ENCODE measurements at places on chromosomes 6 and 20. TPM values are rescaled to one million over a fixed set of nuclear protein-coding genes. Genes with fewer than 3 reads are reported as not detected.

DNA sequence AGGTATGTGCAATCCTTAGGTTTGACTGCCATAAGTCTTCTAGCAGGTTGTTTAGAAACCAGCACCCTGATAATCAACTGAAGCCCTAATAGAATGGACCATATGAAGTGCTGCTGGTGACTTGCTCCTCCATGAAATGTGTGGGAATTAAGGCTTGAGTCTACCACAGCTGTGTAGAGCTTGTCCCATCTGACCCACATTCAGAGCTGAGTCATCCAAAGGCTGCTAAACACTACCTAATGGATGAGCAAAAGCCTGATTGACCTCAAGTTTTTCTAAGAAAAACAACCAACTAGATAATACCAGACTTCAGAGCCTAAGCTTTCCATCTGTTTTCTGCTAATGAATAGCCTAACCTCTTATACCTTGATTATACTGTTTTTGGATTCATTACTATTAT, 120.3 kb upstream of the MOCS1 start:
- DNase-seq = no peak

DNA sequence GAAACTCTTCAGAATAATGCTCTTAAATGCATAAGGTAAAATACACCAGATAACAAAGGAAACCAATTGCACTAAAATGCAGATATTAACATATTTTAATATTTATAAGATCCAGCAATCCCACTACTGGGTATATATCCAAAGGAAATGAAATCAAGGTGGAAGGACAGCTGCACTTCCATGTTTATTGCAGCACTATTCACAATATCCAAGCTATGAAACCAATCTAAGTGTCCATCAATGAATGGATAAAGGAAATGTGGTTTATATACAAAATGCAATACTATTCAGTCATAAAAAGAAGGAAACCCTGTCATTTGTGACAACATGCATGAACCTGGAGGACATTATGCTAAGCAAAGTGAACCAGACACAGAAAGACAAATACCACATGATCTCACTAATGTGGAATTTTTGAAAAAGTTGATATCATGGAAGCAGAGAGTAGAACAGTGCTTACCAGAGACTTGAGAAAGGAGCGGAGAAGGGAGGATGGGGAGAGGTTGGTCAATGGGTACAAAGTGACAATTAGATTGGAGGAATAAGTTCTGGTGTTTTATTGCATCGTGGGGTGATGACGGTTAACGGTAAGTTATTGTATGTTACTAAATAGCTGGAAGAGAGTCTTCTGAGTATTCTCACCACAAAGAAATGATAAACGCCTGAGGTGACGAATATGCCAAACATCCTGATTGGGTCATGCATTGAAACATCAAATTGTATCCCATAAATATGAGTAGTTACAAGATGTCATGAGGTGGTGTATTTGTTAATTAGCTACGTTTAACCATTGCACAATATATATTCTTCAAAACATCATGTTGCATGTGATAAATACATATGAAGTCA, 37.9 kb upstream of the RNF24 start:
- DNase-seq = no peak

GRCh38 chr6:6599468-6599873, 11.0 kb downstream of the LY86 start:
- no peak for DNase-seq

GRCh38 chr6:107083047-107083768, 32.1 kb downstream of the BEND3 start:
- no peak for DNase-seq

Gene MUCL3
- not detected for polyA plus RNA-seq

Gene LATS1
- 6.3 TPM for polyA plus RNA-seq

GRCh38 chr20:42634156-42634555, 555.5 kb downstream of the PTPRT start:
- DNase-seq = no peak

GRCh38 chr20:17832236-17832915, 132.6 kb downstream of the BANF2 start:
- no peak for DNase-seq

GRCh38 chr6:23446469-23446967, 679.5 kb upstream of the NRSN1 start:
- DNase-seq = no peak

GRCh38 chr6:41176189-41176588, 13.3 kb upstream of the TREM2 start:
- no peak for DNase-seq

Gene LPA
- not detected for polyA plus RNA-seq

- no peak for DNase-seq
These were observed 80.1 kb upstream of the PTPRK start for GRCh38 chr6:128600397-128600951.

Gene C20orf204
- not detected for polyA plus RNA-seq

DNA sequence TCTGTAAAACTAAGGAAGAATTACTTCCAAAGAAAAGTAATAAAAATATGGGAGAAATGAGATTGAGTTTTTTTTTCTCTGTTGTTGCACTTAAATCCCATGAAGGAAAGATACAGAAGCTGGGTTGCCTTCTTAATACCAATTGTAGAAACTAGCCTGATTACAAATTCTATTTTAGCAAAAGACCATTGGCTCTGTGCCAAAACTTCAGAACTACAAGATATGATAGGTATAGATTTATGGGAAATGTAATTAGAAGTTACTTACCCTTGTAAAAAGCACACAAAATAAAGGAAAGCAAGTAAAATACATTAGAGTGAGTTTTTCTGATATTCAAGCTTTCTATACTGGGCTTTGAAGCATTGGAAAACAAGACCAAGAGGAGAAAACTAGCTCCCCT, 73.5 kb upstream of the SCGN start:
- DNase-seq = no peak

GRCh38 chr6:166308033-166308768, at the start of gene PRR18:
Gene PRR18, minus strand, starts transcription at chr6:166308392. Its CDS starts 250 bp downstream, at chr6:166308142.
- DNase-seq = no peak

Gene TAAR8
- not detected for polyA plus RNA-seq

DNA sequence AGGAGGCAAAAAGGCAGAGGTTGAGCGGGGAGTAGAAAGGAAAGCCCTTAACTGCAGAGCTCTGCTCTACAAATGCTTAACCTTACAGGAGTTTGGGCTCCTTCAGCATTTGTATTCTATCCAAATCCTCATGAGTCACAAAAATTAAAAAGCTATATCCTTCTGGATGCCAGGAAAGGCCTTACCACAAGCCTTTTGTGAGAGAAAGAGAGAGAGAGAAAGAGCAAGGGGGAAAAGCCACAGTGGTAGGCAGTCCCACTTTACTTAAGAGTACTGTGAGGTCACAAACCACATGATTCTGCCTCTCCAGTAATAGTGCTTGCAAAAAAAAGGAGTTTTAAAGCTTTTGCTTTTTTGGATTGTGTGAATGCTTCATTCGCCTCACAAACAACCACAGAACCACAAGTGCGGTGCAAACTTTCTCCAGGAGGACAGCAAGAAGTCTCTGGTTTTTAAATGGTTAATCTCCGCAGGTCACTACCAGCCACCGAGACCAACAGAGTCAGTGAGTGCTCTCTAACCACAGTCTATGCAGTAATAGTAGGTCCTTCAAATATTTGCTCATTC, at the start of gene RUNX2:
Gene RUNX2 (plus strand): TSS at position 375 of the 567 bp plus-strand sequence. CDS start 397 bp downstream, outside the sequence.
- DNase-seq = no peak

DNA sequence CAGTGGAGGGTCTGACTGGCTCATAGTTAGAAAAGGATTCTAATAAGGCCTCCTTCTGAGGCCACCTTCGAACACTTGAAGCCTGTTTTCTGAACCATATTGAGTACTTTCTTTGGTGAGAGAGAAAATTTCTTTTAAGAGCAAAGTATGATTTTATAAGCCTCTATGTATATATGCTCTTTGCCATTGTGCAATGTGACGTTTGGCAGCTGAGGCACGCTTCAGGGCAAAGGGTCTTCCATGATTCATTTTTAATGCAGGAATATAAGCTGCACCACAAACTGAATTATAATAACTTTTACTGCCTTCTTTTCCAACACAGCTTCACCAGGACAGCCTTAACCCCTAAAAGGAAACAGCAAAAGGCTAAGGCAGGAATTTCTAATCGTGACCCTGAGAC, 154.4 kb downstream of the TTLL2 start:
- no peak for DNase-seq

Gene MPC1
- polyA plus RNA-seq = 85.6 TPM

Gene ARMC12
- not detected for polyA plus RNA-seq

GRCh38 chr6:130994319-130995097, 68.5 kb downstream of the EPB41L2 start:
- DNase-seq = no peak

DNA sequence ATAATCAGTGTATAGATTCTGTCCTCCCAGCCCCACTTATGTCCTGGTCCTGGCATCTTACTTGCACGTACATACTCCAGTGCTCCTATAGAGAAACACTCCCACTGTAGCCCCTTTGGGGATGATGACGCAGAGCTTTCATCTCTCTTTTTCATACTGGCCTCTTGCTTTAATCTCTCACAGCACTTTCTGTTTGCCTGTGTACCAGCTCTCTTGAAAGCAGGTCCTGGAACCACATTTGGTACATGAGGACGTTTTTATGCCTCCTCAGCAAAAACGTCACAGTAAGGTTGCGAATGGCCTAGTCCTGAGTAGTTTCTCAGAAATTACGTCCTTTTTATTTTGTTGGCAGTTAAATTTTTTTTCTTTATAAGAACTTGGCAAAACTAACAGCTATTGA, 10.8 kb downstream of the L3MBTL3 start:
- DNase-seq = no peak

- DNase-seq = no peak
These were observed 11.3 kb downstream of the TFAP2A start for GRCh38 chr6:10403385-10404106.

Gene ARFGEF2
- polyA plus RNA-seq = 11.9 TPM

GRCh38 chr20:828987-829386, 4.5 kb upstream of the FAM110A start:
- DNase-seq = no peak

GRCh38 chr6:108565091-108565766, 4.5 kb downstream of the FOXO3 start:
- no peak for DNase-seq

GRCh38 chr6:41045664-41046063, 3.4 kb downstream of the TSPO2 start:
- no peak for DNase-seq

GRCh38 chr6:10205892-10206291, 209.0 kb downstream of the TFAP2A start:
- no peak for DNase-seq

DNA sequence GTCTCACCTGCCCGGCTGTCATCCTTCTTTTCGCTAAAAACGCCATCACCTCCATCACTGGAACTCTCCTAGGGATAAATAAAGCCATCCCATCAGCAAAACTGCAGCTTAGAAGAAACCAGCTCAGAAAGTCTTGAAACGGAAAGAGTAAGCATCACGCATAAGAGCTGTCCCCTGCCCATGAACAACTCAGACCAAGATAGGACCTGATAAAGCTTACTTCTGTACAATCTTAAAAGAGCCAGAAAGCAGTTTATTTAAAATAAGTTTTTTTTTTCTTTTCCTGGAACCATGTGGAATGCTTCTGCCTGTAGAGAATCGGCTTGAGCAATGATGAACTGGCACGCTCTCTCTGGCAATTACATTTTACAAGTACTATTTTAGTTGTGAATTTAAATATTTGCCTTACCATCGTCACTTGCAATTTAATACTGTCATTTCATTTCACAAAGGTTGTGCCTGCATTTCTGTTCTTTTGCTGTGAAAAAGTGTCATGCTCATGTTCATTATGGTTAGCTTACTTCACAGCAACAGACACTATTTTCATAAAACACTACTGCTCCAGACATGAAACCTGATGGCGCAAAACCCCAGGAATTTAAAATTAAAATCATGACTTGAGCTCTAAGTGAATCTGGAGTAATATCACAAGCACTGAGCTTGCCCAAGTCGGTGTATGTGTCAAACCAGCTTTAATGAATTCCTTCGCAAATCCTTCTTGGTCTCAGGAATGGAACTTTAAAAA, 59.6 kb upstream of the EMILIN3 start:
- no peak for DNase-seq

Gene CLVS2
- not detected for polyA plus RNA-seq

- peak; percentile 3 for DNase-seq
These were observed 2.5 kb upstream of the TFAP2B start for GRCh38 chr6:50816115-50816675.

GRCh38 chr6:79868098-79868722, 79.1 kb downstream of the ELOVL4 start:
- peak; percentile 28 for DNase-seq

Gene SOBP
- polyA plus RNA-seq = not detected

DNA sequence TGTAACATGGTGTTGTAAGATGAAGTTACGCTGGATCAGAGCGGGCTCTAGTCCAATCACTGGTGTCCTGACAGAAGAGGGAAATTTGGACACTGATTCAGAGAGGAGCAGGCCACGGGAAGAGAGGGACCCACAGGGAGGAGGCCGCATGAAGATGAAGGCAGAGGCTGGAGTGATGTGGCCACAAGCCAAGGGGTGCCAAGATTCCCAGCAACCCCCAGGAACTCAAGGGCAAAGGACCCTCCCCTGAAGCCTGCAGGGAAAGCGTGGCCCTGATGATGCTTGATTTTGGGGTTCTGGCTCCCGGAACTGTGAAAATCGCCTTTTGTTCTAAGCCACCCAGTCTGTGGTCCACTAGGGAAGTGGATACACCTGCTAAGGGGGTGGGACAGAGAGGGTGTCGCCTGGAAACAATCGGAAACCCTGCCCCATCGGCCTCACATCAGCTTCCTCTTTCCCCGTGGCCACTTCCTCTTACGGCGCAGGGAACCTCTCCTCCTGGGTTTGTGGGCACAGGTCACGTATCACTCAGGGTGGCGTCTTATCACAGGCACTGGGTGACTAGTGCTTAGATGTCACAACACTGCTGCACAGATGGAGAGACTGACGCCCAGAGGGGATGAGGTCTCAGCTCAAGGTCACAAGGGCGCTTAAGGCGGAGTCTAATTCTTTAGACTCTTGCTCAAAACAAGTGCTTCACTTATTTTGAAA, 58.0 kb downstream of the SULF2 start:
- peak; percentile 63 for DNase-seq

Gene TINAG
- polyA plus RNA-seq = not detected

DNA sequence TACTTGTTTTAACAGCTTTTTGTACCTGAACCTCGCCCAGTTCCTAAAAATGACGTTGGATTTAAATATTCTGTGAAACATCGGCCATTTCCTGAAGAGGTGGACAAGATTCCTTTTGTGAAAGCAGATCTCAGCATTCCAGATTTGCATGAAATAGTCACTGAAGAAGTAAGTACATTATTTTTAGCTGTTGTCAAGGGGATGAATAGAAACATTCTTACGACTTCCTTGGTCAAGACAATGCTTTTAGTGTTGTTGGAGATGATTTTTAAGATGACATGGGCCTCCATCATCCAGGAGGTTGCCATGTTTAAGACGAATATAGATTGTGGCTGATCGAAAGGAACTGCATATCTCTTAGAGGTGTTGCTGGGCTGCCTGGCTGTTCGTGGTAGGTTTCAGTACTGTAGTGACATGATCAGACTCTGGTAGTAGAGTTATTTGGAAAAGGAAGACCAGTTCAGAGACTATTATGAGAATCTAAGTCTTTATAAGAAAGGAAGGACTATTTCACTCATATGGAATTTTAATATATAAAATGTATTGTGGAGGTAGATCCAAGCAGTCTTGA, 29.9 kb upstream of the ADIG start:
- no peak for DNase-seq

- no peak for DNase-seq
These were observed 441.9 kb upstream of the ID4 start for GRCh38 chr6:19395316-19395715.

- peak; percentile 35 for DNase-seq
These were observed 182.6 kb downstream of the RNGTT start for GRCh38 chr6:88780714-88781389.
